IMR-90 (cell line): ENCODE measurements at places on chromosomes 4 and X.

- DNase-seq, result peak; percentile 61
These were observed 1.0 kb upstream of the RNF150 start for GRCh38 chr4:141133999-141134995.

- no peak for DNase-seq
These were observed 262.7 kb downstream of the SPRY1 start for GRCh38 chr4:123659262-123659661.

GRCh38 chr4:173521467-173522159, 8.4 kb downstream of the HAND2 start:
- DNase-seq, result no peak

- no peak for DNase-seq
These were observed 236.7 kb downstream of the SLC7A11 start for GRCh38 chr4:138005486-138005885.

DNA sequence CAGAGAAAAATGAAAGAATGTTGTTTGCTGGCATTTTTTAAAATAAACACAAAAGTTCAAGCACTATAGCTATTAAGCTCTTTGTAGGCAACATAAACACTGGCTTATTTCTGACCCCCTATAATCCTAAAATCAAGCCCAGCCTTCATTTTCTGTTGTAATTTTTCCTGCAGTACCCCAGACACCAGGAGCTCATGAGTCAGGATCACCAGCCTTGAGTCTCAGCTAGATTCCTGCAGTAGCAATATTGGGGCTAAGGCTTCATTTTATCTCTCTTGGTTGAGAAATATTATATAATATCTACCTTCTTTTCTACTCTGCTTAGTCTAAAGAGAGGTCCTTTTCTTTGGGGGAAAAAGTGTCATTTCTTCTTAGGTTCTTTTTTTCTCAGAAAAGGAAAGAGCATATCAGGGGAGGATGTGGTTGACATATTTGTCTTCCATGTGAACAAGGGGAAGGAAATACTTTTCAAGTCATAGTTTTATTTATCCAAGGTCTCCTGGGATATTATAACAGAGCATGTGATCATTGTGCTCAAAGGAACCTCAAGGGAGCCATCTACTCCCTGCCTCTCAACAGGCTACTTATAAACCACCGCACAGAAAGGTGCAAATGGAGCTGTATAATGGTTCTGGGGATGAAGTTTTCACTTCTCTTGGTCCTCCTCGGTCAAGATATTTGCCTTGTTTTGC, 678.3 kb upstream of the NR3C2 start:
- DNase-seq, result peak; percentile 28

- no peak for DNase-seq
These were observed 9.0 kb downstream of the PCDH18 start for GRCh38 chr4:137523329-137523728.

DNA sequence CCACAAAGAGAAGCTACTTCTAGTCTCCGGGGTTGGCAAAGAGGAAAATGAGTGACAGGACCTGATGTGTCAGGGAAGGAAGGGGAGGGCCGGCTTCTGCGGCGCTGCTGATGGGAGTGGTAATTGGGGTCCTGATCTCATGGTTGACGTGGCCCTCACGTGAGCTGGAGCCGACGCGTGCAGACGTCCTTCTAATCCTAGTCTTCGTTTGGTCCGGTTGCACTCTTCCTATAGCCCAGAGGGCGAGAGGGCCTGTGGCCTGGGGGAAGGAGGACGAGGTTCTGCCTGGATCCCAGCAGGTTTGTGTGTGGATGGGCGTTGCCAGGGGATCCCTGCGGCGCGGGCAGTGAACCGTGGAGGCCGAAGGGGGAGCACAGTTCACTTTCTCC, at the start of gene ARMCX1:
TSS of gene ARMCX1 (plus strand) at position 186 of the 389 bp plus-strand sequence. CDS start 2,384 bp downstream, outside the sequence.
- DNase-seq, result peak; percentile 74

DNA sequence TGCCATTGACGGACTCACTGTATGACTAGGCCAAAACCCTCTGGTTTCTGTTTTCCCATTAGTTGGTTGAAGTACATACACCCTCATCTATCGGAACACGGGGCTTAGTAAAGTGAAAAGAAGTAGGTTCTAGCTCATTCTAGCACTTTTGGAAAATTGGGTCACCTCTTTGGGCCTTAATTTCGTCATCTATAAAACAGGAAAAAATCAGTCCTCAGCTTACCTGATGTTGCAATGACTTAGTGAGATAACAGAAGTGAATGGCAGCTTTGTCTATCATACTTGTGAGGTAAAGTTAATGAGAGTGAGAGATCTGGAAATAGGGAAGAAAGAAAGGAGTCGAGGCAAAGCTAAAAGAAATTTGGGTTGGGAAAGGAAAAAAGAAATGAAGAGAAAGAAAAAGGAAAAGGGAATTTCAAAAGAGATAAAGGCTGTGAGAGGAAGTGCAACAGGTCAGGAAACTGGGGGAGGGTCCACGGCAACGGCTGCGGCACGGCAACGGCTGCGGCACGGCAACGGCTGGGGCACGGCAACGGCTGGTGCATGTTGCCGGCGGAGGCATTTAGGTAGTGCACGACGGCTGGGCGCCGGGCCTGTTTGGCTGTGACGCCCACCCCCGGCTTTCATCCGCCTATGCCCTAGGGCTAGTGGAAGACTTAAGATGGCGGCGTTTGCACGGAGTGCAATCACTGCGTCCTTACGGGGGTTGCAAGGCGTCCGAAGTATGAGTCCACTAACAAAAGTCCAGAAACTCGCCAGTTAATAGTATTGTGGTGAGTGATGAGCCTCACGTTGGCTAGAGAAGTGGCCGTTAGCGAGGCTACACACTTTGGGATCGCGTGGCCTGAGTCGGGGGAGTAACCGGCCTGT, 360.1 kb upstream of the ZCCHC13 start:
- DNase-seq, result peak; percentile 91

- peak; percentile 94 for DNase-seq
These were observed at the start of gene UCHL1 for GRCh38 chr4:41256740-41257256. TSS of gene UCHL1 (plus strand) at chr4:41256928. CDS start at chr4:41256977, 49 bp downstream.

GRCh38 chrX:29746326-29746725, 469.0 kb upstream of the MAGEB2 start:
- peak; percentile 55 for DNase-seq

DNA sequence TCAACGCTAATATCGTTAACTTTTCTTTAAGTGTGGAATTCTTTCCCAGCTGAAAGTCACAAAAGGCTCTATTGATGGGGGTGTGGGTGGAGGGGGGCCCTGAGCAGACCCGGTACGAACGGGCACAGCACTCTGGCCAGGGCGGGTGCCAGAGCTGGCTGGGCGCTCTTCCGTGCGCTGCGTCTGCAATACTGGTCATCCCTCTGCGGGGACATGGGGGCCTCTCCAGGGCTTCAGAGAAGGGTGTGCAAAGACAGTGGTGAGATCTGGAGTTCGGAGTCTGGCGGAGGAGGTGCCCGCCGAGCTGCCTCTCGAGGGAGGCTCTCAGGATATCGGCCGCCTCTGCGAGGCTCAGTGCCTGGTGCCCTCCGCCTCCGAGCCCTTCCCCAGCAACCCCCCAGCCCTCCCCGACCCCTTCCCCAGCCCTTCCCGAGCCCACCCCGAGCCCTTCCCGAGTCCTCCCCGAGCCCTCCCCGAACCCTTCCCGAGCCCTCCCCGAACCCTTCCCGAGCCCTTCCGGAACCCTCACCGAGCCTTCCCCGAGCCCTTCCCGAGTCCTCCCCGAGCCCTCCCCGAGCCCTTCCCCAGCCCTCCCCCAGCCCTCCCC, 34.3 kb downstream of the FGFRL1 start:
- DNase-seq, result no peak

GRCh38 chrX:134144231-134144630, 92.8 kb upstream of the CCDC160 start:
- peak; percentile 1 for DNase-seq

GRCh38 chr4:83454686-83455085, 937 bp downstream of the HELQ start:
- DNase-seq, result peak; percentile 8

DNA sequence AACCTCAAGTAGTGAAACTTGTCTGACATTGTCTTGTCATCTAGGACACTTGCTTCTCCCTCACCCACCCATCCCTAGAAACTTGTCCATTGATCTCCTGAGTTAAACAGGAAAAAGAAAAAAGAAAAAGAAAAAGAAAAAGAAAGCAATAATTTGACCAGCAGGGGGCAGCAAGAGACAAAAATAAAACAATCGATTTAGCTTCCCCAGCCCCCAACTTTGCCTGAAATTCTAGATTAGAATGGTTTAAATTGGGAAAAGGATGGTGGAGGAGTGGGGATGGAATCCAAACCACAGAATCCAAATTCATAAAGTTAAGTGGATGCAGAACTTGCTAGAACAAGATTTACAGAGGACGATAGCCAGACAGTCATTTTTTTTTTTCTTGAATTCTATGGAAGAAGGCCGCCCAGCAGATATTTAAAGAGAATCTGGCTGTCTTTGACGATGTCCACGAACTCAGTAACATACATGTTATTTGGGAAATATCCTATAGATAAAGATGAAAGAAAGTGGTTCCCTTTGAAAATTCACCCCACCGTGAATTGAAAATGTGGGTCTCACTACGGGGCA, 282.9 kb downstream of the USP46 start:
- peak; percentile 47 for DNase-seq

DNA sequence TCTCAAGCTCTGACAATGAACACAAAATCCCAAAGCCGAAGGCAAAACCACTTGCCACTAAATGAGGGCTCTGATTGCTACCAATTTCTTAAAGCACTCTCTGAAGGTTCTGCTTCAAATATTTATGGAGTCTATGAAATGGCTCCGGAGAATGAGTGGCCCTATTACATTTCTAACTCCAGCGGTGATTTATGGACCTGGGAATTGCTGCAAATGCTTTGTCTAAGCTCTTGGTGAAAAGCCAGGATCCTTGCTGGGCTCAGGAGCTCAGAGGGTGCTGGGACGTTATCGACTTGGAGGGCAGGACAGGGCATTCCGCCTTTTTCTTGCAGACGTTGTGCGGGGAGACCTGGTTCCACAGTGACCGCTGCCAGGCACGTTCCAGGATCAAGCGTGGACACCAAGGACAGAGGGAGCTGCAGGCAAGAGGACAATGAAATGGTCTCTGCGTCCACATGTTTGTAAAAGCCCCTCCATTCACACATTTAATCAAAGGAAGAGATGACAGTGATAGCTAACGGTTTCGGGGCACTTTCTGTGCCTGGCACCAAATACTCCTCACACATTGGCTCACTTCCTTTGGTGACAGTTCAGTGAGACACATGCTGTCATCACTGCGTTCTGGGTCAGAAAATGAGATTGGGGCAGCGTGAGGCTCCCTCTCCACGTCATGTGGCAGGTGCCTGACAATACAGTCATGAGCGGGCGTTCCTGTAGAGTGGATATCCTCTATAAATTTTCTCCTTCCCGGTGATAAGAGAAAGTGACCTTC, 58.8 kb downstream of the C4orf50 start:
- no peak for DNase-seq

- DNase-seq, result no peak
These were observed 77.2 kb upstream of the DHRSX start for GRCh38 chrX:2577844-2578466.
